Activated CD4-positive, alpha-beta memory T cell treated with anti-CD3 and anti-CD28 coated beads, Interleukin-2, amount 10 ng/mL, durations not matched to agents 7 days and 5 days (primary cell): ENCODE measurements at places on chromosomes 13 and 19. TPM values are rescaled to one million over a fixed set of nuclear protein-coding genes. Genes with fewer than 3 reads are reported as not detected.

The DHDH gene
- 1.6 TPM for total RNA-seq

The KLF12 gene
- total RNA-seq = 33.5 TPM

The IL27RA gene
- 58.1 TPM for total RNA-seq

The FAM216B gene
- not detected for total RNA-seq

The RAB20 gene
- 7.2 TPM for total RNA-seq

The MAU2 gene
- 68.8 TPM for total RNA-seq

The ZNF681 gene
- 5.9 TPM for total RNA-seq

The HS6ST3 gene
- not detected for total RNA-seq

The CEACAM3 gene
- not detected for total RNA-seq

The CLEC11A gene
- 0.65 TPM for total RNA-seq

The C19orf67 gene
- 0.35 TPM for total RNA-seq

The NKPD1 gene
- 0.10 TPM for total RNA-seq

The CD22 gene
- total RNA-seq = 0.63 TPM

The WDR87 gene
- total RNA-seq = not detected

The NALCN gene
- not detected for total RNA-seq
